ENCODE measurements at places on chromosomes 3 and 15. TPM values are rescaled to one million over a fixed set of nuclear protein-coding genes. Genes with fewer than 3 reads are reported as not detected.
A peak's percentile ranks its signal among the peaks of the same experiment; 100 is the strongest.

Gene VEPH1
- 1.7 TPM for total RNA-seq

Gene NAA80
- total RNA-seq = 1.8 TPM

DNA sequence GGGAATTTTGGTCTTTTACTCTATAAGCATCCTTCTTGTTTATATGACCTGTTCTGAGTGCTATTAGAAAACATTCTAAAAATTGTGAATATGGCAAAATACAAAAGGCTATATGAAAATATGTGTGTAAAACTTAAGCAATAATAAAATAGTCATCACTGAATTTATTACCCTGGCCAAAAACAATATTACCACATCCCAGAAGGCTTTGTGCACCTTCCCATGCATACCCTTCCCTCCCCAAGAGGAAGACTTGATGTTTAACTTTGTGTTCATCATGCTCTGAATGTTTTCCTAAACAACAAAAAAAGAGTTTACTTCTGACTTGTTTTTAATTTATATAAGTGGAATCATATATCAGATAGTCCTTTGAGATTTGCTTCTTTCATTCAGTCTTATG, 155.1 kb upstream of the TNIK start:
- no peak for DNase-seq
- no peak overlapping the region for H3K4me3 ChIP-seq
- H3K27ac ChIP-seq = no peak overlapping the region
- no peaks in the 10 kb centered on the region for H3K27me3 ChIP-seq
- peaks cover 29% of the 10 kb centered on the region for H3K4me1 ChIP-seq

DNA sequence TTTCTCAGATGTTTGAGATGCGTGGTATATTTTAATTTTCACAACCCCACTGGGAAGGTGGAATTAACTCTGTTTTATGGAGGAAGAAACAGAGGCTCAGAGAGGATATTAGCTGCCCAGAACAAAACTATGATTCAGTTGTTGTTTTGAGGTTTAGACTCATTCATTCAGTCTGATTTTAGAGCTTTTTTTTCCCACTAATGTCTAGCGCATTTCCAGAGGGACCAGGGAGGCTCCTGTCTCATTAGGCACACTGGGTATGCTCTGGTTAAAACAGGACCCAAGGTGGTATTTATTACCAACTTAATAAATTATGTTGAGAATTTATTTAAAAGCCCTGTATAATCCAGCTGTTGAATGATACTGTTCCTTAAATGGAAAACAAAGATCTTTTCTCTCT, 272.0 kb upstream of the RGMA start:
- no peaks in the 10 kb centered on the region for H3K4me1 ChIP-seq
- H3K36me3 ChIP-seq = no peaks in the 10 kb centered on the region
- no peak overlapping the region for H3K27ac ChIP-seq
- DNase-seq = no peak
- no peaks in the 10 kb centered on the region for H3K27me3 ChIP-seq

DNA sequence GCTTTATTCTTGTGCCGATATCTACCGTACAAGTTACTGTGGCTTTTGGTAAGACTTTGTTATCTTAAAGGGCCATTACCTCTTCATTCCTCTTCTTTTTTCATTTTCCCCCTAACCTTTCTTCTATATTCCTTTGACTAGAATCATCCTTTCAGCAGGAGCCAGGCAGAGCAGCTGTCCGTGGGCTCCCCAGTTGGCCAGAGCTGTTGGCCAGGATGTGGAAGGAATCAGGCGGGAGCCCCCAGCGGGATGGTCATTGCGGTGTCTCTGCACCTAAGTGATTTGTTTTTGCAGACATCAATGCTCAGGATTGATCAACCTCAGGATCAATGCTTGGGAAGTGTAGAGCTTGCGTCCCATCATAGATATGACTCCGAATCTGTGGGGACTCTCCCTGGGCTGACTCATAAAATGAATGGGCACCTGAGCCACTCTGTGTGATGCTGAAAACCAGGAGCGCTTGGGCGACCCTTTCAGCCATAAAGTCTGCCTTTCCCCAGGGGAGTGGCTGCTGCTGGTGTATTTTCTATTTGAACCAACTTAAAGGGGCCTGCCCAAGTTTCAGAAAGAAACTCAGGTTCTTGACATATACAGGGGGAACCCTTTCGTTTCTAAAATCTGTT, 21.7 kb downstream of the APBA2 start:
- H3K36me3 ChIP-seq = no peaks in the 10 kb centered on the region
- H3K27me3 ChIP-seq = no peaks in the 10 kb centered on the region
- H3K27ac ChIP-seq = no peak overlapping the region
- H3K4me1 ChIP-seq = no peaks in the 10 kb centered on the region

DNA sequence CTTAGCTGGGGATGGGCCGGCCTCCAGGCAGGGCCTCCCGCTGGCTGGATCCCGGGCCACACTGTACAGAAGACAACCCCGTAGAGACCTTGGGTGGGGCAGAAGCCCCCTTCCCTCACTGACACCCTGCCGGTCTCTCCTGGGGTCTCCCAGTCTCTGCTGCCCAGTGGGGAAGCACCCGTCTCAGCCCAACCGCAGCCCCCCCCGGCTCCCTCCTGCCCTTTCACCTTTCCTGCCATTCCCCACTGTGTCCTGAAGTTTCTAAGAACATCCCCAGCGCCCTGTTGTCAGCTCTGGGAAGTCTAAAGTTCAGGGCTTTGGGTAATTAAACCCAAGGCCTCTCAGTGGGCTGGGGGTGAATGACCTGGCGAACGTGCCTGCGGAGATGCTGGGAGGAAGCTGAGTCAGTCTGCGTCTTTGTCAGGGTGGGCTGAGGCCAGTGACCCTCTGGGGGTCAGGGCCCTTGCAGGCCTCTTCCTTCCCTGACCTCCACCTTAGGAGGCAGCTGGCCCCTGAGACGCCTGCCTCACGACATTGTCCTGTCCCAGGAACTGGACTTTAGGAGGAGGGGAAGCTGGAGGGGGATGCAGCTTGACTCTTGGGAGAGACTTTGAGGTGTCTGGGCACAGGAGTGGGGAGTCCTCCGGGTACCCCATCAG, 1.4 kb upstream of the SLC51A start:
- H3K4me3 ChIP-seq = no peak overlapping the region
- no peaks in the 10 kb centered on the region for H3K27me3 ChIP-seq
- peak overlapping the region; percentile 75 for H3K27ac ChIP-seq
- H3K36me3 ChIP-seq = no peaks in the 10 kb centered on the region

GRCh38 chr3:111619833-111620232, 24.7 kb upstream of the ZBED2 start:
- peaks cover 2% of the 10 kb centered on the region for H3K27me3 ChIP-seq
- no peak overlapping the region for H3K4me3 ChIP-seq
